Fibroblast of skin of left biceps (primary cell): ENCODE measurements at places on chromosomes 12 and 14.

DNA sequence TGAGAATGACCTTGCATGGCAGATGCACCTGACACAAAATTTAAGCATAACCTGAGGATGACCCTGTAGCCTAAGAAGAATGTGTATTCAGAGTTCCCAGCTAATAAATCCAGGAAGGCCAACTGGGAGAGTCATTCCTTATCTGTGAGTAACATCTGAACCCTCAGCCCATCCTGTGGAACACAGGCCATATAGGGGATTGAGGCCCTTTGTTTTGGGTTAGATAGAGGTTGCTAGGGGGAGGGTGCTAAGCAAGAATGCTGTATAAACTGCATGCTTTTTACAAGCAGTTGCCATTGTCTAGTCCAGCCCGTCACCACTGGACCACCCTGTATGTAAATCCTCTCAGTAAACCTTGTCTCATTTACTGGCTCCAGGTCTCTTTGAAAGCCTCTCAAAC is 77.0 kb downstream of the BICD1 start:
- DNase-seq: no peak

DNA sequence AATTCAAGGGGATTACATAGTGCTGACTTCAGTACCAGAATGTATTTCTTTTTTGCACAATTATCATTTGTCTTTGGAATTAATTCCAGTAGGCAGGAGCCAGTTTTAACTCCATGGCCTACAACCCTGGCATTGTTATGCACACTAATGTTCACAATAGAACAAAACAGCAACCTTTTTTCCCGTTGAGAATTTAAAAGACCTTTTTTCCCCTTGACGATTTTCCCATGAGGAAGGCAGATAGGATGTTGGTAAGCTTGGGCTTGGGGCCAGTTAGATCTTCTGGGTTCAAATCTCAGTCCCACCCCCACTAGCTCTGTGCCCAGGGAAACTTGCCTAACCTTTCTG is 13.7 kb downstream of the AKAP6 start:
- DNase-seq: no peak

DNA sequence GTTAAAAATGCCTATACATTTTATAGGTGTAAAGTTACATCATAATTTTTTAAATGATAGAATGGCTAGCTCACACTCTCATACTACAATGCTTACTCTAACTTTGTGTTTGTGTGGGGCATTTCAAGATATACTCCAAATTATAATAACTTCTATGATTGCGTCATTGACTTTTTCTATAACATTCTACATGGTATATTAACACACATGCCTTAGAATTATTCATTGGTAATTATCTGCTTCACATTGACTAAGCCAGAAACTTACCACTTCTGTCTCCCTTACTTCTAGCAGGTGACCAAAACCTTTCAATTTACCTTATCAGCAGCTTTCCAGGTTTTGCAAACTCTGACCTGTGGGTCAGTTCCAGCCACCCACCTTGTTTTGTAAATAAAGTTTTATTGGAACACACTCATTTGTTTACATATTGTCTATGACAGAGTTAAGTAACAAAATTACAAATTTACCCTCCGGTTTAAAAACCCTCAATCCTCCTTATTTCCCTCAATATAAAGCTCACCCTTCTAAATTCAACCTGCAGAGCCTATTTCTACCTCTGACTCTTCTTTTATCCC is 12.7 kb upstream of the FLRT2 start:
- no peak for DNase-seq

GRCh38 chr12:119082016-119082415 is 96.7 kb upstream of the HSPB8 start:
- no peak for DNase-seq

DNA sequence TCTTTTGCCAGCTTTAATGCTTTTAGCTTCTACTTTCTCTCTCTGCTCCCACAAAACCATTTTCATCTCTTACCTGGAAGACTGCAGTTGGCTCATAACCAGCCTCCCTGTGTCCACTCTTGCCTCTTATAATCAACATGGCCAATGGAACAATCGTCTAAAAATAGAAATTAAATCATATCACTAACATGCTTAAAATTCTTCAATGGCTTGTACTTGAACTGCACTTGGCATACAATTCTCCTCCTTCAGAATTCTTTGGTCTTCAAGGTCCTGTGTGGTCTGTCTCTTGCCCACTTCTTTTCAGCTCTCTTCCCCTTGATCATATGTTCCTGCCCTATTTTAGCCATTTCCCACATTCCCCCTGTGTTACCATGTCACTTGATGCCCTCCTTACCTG is 342.2 kb downstream of the ATP23 start:
- no peak for DNase-seq

- DNase-seq: peak; percentile 92
Observed at GRCh38 chr12:58877243-58877743, 43.0 kb downstream of the LRIG3 start.

DNA sequence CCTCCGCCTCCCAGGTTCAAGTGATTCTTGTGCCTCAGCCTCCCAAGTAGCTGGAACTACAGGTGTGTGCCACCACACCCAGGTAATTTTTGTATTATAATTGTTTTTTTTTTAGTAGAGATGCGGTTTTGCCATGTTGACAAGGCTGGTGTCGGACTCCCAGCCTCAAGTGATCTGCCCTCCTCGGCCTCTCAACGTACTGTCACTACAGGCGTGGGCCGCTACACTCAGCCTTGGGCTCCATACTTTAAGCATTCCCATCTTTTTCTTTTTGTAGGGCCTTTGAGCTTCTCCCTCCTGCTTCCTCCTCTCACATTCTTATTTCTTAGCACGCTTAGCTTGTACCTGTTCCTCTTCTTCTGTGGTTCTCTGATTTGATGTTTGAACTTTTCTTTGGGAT is 62.8 kb downstream of the SERPINA3 start:
- DNase-seq: no peak

GRCh38 chr14:105014032-105014431 is 6.9 kb downstream of the CDCA4 start:
- no peak for DNase-seq

DNA sequence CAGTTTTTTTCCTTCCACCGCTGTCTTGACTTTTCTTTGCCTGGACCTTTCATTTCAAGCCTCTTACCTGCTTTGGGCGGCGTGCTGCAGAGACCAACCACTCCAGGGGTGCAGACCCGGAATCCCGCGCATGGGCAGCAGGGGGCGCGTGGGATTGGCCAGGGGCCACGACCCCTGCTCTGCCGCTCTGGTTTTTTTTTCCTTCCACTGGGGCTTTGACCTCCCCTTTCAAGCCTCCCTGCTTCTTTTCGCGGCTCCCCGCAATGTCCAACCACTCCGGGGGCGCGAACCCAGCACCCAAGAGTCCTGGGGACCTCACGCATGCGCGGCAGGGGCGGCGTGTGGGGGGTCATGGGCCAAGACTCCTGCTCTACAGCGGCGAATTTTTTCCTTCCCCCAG is 325.1 kb downstream of the ALG10 start:
- DNase-seq: no peak

GRCh38 chr14:72833174-72833573 is 60.7 kb downstream of the DPF3 start:
- DNase-seq: no peak

- DNase-seq: no peak
Observed at GRCh38 chr12:69243099-69244084, 4.0 kb downstream of the CPSF6 start.

GRCh38 chr12:63276537-63277365 is 125.8 kb upstream of the AVPR1A start:
- no peak for DNase-seq

DNA sequence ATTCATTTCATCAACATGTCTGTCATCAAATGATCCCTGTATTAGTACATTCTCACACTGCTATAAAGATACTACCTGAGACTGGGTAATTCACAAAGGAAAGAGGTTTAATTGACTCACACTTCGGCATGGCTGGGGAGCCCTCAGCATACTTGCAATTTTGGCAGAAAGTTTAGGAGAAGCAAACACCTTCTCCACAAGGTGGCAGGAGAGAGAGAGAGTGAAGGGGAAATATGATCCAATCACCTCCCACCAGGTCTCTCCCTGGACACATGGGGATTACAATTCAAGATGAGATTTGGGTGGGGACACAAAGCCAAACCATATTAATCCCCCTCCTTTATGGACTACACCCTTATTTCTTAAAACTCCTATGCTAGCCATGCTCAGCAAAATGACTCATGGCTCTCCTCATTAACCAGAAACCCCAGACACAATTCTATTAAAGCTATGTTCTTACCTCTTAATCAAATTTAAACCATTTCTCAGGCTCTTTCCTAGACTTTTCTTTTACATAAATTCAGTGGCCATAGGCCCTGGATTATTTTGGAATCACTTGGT is 932.3 kb downstream of the FLRT2 start:
- no peak for DNase-seq

- no peak for DNase-seq
Observed at GRCh38 chr14:22593189-22593588, 4.2 kb upstream of the DAD1 start.

DNA sequence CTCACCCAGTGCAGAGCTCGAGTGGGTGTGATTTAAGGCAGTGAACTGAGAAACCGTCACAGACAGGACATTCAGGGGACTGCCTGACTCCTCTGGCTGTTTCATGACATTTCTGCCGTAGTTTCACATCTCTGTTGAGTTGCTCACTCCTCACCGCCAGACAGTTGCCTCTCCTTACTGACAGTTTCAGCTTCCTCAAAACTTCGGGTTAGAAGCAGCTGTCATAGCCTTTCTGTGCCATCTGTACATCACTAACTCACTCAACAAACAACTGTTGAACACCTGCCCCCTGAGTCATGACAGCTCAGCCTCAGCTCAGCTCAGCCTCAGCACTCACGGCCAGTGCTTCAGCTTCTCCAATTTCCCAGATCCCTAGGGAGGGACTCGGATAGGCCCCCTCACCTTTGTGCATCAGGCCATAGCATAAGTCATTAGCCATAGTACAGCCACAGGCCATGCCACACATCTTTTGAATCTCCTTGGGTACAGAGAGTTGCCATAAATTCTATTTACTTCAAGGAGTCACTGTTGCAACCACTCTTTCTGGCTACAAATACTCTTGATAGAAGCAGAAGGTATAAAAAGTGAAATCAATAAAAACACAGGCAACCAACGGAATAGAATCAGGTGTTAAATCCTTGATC is 6.2 kb upstream of the SLC15A4 start:
- DNase-seq: no peak

- no peak for DNase-seq
Observed at GRCh38 chr14:106564058-106564643, 1037.8 kb downstream of the TMEM121 start.

GRCh38 chr12:48957141-48958048 is at the start of gene ARF3:
TSS of gene ARF3 (minus strand) at chr12:48957487. CDS start at chr12:48941095, 16,392 bp downstream.
- peak; percentile 77 for DNase-seq

GRCh38 chr12:107488666-107489065 is 196.9 kb upstream of the PWP1 start:
- no peak for DNase-seq

- DNase-seq: no peak
Observed at GRCh38 chr14:50926851-50927386, 17.4 kb downstream of the PYGL start.

- DNase-seq: no peak
Observed at GRCh38 chr12:49797449-49797776, 30.8 kb downstream of the NCKAP5L start.

DNA sequence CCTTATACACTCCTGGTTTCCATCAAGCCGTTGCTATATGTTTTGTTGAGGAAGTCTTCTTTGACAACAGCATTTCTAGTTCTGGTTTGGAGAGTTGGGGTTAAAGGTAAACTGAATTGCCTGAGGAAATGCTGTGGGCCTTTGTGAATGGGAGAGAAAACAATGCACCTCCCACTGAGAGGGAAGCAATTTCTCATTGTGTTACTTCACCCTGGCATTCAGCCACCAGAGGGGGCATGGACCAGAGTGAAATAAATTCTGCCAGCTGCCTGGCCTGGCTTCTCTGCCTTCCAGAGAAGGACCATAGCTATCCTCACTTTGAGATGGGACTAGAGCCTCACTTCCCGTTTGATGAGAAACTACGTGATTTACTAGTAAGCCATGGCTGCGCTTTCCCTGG is 475.3 kb downstream of the EGLN3 start:
- no peak for DNase-seq

DNA sequence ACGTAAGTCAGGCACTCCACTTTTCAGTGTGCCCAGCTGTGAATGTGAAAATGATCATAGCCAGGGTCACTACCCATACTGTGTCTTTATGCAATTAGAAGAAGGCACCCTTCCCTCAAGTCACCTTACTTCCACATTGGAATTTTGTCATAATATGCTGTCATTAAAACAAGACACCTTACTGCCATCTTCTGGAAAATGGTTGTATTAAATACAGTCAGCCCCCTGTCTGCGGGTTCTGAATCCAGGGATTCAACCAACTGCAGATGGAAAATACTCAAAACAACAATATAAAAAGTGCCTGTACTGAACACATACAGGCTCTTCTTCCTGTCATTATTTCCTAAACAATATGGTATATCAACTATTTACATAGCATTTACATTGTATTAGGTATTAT is 70.2 kb upstream of the TBX5 start:
- no peak for DNase-seq

DNA sequence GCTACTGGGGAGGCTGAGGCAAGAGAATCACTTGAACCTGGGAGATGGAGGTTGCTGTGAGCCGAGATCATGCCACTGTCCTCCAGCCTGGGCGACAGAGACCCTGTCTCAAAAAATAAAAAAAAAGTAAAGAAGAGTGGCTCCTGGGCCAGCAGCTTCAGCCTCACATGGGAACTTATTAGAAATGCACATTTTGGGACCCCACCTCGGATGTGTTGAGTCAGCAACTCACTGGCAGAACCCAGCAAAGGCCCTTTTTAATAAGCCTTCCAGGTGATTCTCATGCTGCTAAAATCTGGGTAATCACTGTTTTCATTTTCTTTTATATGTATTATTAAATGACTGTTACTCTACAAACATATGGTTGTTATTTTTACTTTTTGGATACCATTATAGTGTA is 41.6 kb downstream of the TBK1 start:
- no peak for DNase-seq

DNA sequence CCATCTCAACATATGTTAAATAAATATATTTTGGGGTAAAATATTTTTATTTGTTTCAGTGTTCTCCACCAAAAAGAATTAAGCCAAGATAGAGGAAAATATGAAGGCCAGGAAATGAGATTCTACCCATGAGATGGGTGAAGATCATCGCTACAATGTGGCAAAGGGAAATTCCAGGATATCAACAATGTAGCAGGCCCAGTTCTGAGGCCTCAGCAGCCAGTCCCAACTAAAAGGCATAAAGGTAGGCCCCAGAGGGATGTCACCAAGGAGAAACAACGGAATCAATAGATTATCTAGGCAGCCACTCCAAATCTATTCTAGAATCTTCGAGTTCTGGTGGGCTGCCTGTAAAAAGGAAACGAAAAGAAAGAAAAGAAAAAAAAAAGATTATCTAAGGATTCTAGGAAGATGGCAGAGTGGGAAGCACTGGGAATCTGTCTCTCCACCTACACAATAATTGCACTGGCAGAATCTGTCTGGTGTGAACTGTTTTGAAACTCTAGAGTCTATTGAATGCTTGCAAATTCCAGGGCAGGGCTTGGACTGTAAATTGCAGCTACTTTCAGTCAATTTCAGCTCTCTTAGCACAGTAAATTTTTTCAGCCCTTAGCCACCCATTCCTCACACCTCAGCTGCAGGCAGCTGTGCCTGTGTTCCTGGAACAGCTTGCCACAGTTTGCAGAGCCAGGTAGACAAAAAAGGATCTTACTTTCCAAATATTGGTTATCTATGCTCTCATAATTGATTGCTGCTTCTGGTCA is 33.1 kb upstream of the MMP19 start:
- DNase-seq: no peak
